ENCODE measurements at places on chromosomes 2 and 18.
A peak's percentile ranks its signal among the peaks of the same experiment; 100 is the strongest.

DNA sequence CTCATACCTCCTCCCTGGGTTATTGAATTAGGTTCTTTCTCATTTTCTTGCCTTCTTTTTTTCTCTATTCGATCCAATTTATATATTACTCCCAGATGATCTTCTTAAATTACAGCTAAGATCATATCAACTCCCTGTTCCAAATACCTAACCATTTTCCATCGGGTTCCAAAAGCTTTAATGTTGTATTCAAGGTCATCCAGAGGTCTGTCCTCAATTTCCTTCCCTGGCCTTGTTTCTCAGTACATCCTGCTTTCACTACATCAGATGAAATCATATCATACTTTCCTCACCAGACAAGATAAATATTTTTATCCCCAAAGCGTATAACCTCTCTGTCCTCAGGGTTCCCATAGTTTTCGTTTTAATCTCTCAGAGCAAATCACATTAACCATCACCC is 36.3 kb upstream of the GREB1L start:
- no peak for DNase-seq

DNA sequence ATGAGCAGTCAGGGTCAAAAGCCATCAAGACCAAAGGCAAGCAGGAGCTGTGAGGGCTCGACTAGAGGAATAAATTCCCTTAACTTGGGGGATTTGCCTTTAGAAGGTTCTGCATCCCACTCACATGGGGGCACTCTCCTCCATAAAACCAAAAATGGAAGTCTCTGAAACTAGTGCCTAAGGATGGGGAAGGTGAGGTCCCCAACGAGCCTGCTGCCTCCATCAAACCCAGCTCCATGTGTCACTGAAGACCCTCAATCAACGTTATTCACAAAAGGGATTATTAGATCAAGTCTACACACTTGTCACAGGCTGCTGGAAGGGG is 254.9 kb upstream of the NCKAP5 start:
- no peak for DNase-seq

GRCh38 chr2:79640001-79640400 is 127.2 kb downstream of the CTNNA2 start:
- no peak for DNase-seq

DNA sequence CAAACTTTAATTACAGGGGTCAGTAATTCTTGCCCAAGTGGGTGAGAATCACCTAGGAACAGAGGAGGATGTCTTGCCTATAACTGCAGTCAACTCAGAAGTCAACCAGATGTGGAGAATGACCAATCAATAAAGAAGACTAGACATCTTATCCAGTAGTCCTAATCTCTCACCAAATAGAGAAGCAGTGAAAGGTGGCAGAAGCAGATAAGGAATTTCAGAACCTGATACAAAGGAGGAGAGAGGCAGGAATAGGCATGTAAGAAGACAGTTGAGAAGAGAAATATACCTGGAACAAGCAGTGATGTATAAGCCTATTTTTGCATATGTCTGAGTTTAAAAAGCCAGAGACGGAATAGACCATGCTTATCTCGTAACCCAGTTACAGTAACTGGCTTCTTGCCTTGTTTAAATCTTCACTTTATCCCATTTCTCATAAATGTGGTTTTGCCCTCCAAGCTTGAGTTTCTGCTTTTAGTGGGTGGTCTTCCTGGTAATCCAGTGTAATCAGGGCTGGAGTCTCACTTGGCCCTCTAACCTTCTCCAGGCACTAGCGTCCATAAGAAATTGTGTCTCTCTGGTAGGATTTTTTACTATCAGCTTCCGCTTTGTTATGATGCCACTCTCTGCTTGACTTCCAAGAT is 401.0 kb downstream of the SUCLG1 start:
- no peak for DNase-seq

DNA sequence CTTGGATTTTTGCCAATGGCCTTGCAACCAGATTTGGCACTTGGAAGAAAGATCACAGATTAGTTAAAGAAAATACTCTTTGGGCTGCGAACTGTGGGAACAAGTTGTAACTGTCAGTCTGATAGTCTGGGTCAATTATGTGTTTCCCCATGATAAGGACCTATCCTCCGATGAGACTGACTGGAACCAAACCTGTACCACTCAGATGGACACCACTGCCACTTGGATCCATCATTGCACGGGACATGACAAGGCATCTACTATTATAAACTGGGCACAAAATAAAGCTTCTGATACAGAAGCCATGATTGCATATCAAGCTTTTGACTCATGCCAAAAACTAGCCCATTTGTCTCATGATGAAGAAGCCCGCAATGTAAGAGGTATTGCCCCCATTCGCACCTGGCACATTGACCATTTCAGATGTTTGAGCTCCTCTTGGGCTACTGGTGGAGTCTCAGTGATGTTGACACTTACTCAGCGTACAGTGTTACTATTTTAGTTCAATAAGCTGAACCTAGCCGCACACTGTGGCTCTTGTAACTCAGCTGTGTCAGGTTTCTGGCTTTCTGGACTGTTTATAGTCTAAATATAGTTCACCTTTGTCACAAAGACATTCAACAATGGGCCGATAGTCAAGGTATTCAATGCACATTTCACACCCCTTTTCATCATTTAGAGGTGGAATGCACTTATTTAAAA is 179.8 kb upstream of the RBBP8 start:
- no peak for DNase-seq

DNA sequence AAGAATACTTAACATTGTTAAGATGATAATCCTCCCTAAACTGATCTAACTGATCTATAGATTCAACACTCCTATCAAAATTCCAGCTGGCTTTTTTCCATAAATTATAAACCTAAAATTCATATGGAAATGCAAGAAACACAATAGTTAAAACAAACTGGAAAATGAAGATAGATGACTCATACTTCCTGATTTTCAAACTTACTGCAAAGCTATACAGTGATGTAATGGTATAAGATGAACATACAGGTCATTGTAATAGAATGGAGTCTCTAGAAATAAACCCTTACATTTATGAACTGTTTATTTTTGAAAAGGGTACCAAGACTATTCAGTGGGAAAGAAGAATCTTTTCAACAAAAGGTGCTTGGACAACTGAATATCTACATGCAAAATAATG is 32.3 kb downstream of the UBXN4 start:
- no peak for DNase-seq

GRCh38 chr2:132975193-132976105 is 305.4 kb upstream of the LYPD1 start:
- no peak for DNase-seq

DNA sequence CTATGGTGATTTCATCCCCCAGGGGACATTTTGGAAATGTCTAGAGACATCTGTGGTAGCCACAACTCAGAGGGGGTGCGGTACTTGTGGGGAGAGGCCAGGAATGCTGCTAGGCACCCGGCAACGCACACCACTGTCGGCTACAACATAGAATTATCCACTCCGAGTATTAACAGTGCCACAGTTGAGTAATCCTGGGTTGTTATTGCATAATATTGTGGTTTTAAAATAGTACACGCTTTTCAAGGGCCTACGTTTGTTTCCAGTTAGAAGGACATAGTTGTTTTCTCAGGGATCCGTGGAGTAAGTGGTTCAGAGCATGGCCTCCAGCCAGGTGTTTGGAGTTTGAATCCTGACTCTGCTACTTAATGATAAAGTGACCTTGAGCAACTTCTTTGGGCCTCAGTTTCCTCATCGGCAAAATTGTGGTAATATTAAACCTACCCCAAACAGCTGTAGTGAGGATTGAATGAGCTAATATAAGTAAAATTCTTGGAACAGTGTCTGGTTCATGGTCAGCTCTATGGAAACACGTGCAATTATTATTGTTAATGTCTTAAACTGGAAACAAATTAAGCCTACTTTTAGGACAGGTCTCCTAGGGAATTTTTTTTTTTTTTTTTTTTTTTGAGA is 24.5 kb downstream of the CYP27A1 start:
- DNase-seq = peak; percentile 90

DNA sequence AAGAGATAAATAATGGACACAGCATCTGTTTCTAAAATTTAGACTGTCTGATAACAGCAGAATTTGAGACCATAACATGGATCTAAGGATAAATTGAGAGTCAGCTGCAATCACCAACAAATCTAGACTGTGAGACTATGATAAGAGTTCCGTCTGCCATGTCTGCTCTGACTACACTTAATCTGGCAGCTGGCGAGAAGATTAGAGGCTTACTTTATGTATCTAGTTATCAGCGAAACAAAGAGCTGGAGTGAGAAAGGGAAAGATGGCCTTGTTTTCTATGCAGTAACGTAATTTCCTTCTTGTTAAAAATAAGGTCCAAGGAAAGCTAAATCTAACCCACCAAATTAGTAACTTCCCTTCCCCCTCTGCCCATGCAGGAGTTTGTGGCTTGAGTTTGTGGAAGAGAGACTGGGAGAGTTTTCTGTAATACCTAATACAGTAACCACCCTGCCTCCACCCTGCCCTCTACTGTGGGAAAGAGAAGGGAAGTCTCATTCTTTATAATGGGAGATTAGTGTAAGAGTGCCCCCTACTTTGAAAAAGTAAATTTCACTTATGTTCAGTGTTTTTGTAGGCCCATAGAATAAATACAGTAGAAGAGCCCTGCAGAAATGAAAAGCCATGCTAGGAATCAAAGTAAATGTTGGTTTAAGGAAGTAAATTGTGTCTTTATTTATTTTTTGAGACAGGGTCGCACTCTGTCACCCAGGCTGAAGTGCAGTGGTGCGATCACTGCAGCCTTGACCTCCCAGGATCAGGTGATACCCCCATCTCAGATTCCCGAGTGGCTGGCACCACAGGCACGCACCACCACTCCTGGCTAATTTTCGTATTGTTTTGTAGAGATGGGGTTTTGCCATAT is 27.5 kb downstream of the EML4 start:
- no peak for DNase-seq

DNA sequence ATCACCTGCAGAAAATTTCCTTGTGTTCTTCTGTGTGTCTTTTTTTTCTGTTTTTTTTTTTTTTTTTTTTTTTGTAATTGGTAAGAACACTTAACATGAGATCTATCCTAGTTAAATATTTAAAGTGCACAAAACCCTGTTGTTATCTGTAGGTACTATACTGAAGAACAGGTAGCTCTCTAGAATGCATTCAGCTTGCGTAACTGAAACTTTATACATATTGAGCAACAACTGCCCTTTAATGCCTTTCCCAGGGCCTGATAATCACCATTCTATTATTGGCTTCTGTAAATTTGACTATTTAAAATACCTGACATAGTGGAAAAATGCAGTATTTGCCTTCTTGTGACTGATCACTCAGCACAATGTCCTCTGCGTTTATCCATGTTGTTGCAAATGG is 701.8 kb downstream of the SUCLG1 start:
- no peak for DNase-seq

- DNase-seq = no peak
Measured at GRCh38 chr2:196971574-196972279, 45.2 kb upstream of the PGAP1 start.

DNA sequence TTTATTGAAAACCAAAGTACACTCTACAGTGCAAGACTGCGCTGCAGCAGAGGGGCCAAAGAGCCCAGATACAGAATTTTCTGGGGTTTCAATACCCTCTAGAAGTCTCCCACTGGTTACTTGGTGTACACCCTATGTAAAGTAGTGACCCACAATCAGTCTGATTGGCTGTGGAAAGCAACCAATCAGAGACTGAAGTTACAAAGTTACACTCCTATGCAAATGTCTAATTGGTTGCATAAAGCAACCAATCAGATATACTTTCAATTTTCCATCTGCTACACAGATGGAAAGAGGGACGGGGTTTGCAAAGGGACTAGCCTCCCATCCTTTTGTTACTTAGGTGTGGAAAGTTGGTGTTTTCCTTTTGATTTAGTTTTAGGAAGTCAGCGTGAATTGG is 198.9 kb upstream of the SH3BP4 start:
- no peak for DNase-seq

GRCh38 chr2:40168032-40168431 is 283.9 kb downstream of the SLC8A1 start:
- no peak for DNase-seq

DNA sequence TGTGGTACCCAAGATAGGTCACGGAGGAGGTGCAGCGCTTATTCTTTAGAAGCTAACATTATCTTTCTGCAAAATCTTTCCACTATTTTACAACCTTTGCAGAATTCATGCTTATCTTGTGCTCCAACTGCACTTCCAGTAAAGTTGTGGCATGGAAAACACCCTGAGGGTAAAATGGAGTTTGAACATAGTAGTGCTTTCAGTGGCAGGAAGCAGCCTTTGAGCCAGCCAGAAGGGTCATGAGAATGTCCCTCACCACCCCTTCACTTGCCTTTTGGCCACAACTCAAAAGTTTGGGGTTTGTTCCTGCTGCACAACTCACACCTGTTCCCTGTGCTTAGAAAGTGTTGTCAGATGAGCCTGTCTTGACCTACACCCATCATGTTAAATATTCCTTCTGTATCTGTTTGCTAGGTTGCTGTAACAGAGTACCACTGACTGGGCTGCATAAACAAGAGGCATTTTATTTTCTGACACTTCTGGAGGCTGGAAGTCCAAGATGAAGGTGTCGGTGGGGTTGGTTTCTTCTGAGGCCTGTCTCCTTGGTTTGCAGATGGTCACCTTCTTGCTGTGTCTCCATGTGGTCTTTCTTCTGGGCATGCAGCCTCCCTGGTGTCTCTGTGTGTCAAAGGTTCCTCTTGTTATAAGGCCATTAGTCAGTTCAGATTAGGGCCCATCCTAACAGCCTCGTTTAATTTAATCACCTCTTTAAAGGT is 194.1 kb downstream of the SMAD7 start:
- DNase-seq = no peak

- DNase-seq = no peak
Measured at GRCh38 chr18:10205151-10205550, 249.3 kb upstream of the APCDD1 start.

DNA sequence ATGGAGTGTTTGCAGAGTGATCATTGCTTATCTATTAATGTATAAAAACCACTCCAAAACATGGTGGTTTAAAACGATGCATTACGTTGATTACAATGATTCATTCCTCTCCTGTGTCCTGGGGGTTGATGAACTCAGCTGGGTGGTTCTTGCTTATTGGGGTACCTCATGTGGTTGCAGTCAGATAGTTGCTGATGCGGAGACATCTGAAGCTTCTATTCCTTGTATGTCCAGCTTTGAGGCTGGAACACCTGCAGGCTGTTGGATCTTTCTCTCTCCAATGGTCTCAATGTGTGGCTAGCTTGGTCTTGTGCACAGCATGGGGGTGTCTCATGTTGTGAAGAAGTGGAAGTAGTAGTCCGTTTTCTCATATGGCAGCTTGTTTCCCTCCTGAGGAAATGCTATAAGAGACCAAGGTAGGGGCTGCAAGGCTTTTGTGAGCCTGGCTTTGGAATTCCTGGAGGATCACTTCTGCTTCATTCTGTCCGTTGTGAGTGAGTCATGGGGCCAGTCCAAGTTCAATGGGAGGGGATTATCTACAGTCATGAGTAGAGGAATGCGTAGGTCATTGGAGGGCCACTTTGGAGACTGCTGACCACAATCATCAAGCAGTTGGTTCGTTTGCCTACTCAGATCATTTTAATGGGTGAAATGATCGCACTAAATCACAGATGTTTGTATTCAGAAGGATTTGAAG is 601.0 kb downstream of the SLC4A3 start:
- DNase-seq = no peak
